ENCODE measurements at places on chromosomes 1 and 21. TPM values are rescaled to one million over a fixed set of nuclear protein-coding genes. Genes with fewer than 3 reads are reported as not detected.

- no peak for DNase-seq
- H3K27me3 ChIP-seq = no peaks in the 10 kb centered on the region
- no peaks in the 10 kb centered on the region for H3K4me1 ChIP-seq
- no peak overlapping the region for H3K27ac ChIP-seq
- H3K4me3 ChIP-seq = no peak overlapping the region
Observed at GRCh38 chr1:197029749-197030148, 37.3 kb downstream of the F13B start.

DIO1 gene
- total RNA-seq = not detected

GRCh38 chr21:44083631-44084291, 23.4 kb upstream of the PWP2 start:
- peak overlapping the region; percentile 99 for H3K27ac ChIP-seq
- DNase-seq = peak; percentile 80
- H3K4me1 ChIP-seq = peaks cover 81% of the 10 kb centered on the region
- H3K27me3 ChIP-seq = no peaks in the 10 kb centered on the region
- peak overlapping the region; percentile 80 for H3K4me3 ChIP-seq

DNA sequence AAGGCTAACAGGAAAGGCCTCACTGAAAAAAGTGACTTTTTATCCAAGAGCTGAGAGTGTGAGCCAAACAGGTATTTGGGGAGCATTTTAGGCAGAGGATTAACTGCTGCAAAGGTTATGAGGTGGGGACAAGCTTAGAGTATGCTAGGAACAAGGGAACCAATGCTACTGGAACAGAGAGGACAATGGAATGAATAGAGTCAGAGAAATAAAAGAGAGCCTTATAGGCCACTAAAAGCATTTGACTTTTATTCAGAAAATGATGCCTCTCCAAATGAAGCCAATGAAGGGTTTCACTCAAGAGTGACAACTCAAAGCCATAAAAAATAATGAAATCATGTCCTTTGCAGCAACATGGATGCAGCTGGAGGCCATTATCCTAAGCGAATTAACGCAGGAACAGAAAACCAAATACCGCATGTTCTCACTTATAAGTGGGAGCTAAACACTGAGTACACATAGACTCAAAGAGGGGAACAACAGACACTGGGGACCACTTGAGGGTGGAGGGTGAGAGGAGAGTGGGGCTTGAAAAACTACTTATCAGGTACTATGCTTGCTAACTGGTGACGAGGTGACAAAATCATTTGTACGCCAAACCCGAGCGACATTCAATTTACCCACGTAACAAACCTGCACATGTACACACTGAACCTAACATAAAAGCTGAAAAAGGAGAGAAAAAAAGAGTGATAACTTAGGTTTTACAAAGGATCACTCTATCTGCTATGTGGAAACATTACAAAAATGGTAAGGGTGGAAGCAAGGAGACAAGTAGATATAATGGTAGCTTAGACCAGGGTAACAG, 11.1 kb downstream of the PTP4A2 start:
- H3K27me3 ChIP-seq = no peaks in the 10 kb centered on the region
- H3K27ac ChIP-seq = peak overlapping the region; percentile 86
- H3K4me1 ChIP-seq = peaks cover 82% of the 10 kb centered on the region
- H3K4me3 ChIP-seq = peak overlapping the region; percentile 49
- no peak for DNase-seq
- peaks cover 51% of the 10 kb centered on the region for H3K36me3 ChIP-seq

- no peak for DNase-seq
- H3K36me3 ChIP-seq = no peaks in the 10 kb centered on the region
- H3K4me1 ChIP-seq = no peaks in the 10 kb centered on the region
- H3K27me3 ChIP-seq = peaks cover 24% of the 10 kb centered on the region
- H3K27ac ChIP-seq = no peak overlapping the region
- no peak overlapping the region for H3K4me3 ChIP-seq
Observed at GRCh38 chr1:228050571-228051231, 31.8 kb upstream of the ARF1 start.

CYP4X1 gene
- not detected for total RNA-seq

DNA sequence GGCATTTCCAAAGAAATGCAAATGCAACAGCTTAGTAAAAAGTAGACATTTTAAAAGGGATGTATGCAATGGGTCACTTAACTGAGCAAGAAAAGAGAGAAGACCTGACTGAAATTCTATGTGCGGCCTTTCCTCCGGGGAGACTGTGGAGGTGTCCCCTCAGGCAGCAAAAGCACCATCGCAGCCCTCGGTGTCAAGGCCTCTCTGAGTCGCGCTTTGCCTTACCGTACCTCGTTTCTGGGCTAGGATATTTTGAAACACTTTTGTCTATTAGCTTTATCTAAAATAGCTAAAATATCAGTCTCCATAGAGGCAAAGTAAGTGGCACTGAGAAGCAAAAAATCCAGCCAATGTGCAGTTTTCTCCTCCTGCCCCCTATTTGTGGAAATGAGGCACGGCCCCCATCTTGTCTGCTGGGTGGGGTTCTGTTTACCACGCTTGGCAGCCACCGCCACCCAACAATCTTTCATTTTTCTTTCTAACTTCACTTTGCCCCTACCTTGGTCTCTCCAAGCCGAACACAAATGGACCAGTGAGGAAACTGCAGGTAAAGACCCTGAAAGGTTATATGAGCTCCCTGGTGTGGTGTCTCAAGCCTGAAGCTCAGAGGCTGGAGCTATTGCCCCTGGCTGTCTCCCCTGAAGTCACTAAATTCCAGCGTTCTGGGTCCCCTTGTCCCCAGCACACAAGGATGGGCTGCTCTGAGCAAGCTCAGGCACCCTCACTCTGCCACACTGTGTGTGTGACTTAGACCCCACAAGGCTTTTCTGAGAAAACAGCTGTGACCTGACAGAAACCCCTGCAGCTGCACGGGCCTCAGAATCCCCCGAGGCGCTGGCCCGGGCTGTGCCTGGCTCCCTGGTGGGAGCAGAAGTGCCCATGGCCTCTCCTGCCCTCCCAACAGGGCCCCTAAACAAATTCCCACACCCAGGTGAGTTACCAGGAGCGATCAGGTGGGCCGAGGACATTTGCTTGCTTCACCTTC, 1.6 kb downstream of the CD247 start:
- H3K27ac ChIP-seq = peak overlapping the region; percentile 99
- H3K27me3 ChIP-seq = no peaks in the 10 kb centered on the region
- peak overlapping the region; percentile 93 for H3K4me3 ChIP-seq
- H3K36me3 ChIP-seq = peaks cover 58% of the 10 kb centered on the region
- DNase-seq = peak; percentile 48
- H3K4me1 ChIP-seq = peaks cover 34% of the 10 kb centered on the region

DNA sequence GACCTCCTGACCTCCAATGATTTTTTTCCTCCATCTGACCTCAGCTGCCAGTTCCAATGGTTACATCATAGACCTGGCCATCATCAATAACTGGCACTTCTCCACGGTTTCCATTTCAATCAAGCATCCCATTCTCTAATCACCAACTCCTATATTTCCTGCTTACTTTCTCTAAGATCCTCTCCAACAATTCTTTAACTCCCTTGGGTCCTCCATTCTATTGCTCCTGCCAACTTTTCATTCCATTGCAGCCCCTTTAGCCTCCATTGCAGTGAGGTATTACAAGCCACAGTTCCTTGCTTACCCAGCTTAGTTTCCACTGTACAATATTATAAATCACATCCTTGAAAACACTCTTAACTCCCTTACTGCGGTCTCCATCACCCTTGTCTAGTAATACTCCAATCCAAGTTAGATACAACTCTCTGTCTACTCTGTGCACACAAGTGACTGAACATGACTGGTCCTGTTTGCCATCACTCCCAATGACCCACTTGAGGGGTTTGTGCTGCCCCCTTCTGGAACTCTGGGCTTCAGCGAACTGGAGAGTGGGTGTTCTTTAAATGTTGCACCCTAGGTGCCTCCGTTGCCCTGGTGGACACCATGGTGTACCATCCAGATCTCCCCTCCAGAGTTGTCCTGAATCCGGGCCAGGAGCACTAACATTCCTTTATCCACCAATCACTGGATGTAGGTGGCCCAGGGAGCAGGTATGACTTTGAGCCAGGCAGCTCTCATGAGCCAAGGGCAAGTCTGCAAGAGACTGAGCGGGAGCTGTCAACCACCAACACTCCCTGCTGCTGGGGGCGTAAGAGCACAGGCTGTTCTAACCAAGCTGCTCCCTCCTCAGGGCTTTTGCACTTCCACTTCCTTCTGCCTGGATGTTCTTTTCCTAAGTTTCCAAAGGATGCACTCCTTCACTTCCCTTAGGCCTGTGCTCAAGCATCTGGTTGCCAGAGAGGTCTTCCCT, 3.7 kb upstream of the FNDC7 start:
- no peak overlapping the region for H3K27ac ChIP-seq
- DNase-seq = peak; percentile 55
- H3K36me3 ChIP-seq = no peaks in the 10 kb centered on the region
- H3K4me1 ChIP-seq = peaks cover 4% of the 10 kb centered on the region
- no peaks in the 10 kb centered on the region for H3K27me3 ChIP-seq
- no peak overlapping the region for H3K4me3 ChIP-seq

All from activated naive CD8-positive, alpha-beta T cell treated with anti-CD3 and anti-CD28 coated beads for 36 hours (primary cell).